ENCODE measurements at places on chromosomes 2 and 18.

GRCh38 chr18:33836564-33836963 lies 258.5 kb downstream of the ASXL3 start:
- DNase-seq: no peak

DNA sequence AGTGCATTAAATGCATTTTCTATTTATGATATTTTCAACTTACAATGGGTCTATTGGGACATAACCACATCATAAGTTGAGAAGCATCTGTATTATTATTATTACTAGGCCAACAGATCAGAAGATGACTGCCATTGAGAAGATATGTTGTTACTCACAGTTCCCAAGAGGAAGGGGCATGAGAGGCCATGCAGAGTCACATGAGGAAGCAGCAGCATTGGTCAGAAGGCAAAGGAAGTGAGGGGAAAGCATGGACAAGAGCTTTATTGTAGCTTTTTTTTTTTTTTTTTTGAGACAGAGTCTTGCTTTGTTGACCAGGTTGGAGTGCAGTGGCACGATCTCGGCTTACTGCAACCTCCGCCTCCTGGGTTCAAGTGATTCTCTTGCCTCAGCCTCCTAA lies 66.2 kb upstream of the LCLAT1 start:
- DNase-seq: no peak

- DNase-seq: no peak
Measured at GRCh38 chr18:69597561-69597960, 196.9 kb downstream of the DOK6 start.

DNA sequence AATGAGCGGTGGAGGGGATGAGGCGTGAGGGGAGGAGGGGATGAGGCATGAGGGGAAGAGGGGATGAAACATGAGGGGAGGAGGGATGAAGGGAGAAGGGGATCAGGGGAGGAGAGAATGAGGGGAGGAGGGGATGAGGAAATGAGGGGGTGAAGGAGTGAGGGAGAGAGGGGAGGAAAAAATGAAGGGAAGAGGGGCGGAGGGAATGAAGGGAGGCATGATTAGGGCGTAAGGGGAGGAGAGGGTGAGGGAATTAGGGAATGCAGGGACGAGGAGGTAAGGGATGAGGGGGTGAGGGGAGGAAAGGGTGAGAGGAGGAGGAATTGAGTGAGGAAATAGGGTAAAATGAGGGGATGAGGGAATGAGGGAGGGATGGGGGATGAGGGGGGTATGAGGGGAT lies 40.5 kb downstream of the AQP12A start:
- DNase-seq: no peak

Data from urinary bladder (tissue), 4 donors.